GM12864 (cell line): ENCODE measurements at places on chromosomes 12 and 14.

GRCh38 chr14:92888896-92889295, 34.1 kb upstream of the CHGA start:
- DNase-seq: no peak

GRCh38 chr12:16504200-16504599, 101.8 kb downstream of the LMO3 start:
- no peak for DNase-seq

- DNase-seq: no peak
These were observed 359.0 kb downstream of the BTG1 start for GRCh38 chr12:91786499-91787272.

DNA sequence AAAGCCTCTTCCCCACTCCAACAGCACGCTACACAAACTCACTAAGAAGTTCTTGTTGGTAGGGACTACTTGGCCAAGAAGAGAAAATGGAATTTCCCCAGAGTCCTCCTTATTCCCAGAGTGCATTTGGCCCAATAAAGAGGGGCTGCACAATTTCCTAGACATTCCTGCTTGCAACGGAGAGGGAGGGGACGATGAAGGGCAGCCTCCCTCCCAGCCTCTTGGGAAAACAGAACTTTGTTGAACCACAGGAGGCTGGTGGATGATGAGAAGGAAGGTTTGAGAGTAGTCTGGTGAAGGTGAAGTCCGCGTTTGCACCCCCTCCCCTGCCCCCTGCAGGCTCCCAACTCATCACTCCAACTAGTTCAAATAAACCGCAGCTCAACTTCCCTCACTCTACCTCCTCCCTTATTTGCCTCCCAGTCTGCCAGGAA, 19.1 kb upstream of the TBX3 start:
- DNase-seq: no peak

DNA sequence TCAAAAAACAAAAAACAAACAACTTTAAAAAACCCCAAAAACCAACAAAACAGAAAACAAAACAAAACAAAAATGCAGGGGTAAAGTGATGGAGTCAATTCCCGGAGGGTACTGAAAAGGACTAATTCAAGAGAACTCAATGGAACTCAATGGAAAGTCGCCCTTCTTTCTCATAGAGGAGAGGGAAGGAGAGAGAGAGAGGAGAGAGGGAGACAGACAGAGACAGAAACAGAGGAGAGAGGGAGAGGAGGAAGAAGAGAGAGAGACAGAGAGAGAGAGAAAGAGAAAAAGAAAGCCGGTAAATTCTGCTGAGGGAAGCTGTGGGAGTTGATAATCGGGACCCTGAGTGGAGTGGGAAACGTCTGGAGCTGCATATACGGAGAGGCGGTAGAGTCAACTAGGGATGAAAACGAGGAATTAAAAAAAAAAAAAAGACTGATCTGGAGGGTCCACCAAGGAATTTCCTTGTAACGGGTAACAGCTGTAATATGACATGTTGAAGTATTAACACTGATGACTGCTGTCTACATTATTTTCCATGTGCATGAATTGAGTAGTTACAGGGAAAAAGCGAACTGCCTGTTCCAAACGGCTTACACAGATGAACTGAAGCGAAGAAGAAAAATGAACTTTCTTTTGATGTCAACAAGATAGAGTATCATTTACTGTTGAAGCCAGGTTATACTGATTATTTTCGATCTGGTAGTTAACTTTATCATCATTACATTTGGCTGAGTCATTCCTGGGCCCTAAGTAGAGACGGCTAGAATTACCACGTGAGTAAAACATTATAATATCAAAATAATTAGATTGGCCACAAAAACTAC, 934 bp upstream of the ZC2HC1C start:
- no peak for DNase-seq

- DNase-seq: no peak
These were observed 71.1 kb upstream of the CCND2 start for GRCh38 chr12:4202487-4202886.

- DNase-seq: no peak
These were observed 145.6 kb upstream of the NCOR2 start for GRCh38 chr12:124713041-124713435.

GRCh38 chr12:117533687-117534086, 172.3 kb upstream of the NOS1 start:
- no peak for DNase-seq

DNA sequence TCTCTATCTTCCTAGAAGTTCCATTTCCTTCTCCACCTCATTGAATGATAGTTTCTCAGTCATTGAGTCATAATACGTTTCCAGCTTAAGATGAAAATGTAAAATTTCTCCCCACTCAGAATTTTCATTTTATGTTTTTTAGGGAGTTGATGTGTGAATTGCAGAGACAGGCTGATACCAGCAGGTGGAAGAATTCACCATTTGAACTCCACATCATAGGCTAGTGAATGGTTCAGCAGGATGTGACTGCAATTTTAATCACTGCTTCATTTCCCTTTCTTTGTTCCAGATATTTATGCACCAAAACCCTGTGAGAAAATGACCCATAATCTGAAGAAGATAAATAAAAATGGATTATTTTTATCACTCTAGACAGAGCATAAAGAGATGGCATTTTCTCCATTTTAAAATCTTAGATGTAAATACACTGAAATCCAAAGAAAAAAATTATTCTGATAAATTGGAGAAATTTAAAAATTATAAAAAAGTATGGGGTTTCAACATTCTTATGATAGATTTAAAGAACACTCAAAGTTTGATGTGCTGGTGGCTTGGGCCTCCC, 10.6 kb upstream of the PYGL start:
- DNase-seq: no peak

DNA sequence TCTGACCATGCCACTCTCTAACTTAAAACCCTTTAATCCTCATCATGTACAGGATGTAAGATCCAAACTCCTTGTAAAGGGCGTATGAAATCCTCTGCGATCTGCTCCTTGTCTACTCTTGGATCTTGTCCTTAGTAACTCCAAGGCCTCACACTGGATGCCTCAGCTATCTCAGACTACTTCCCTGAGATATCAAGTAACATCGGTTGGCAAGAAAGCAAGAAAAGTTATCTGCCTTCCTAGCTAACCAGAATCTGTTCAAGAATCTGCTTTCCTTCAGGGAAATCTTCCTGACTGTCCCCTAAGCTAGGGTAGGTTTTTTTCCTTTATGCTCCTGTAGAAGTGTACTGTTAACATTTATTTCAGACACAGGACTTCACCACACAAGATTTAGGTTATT, 82.6 kb downstream of the TAOK3 start:
- DNase-seq: no peak

DNA sequence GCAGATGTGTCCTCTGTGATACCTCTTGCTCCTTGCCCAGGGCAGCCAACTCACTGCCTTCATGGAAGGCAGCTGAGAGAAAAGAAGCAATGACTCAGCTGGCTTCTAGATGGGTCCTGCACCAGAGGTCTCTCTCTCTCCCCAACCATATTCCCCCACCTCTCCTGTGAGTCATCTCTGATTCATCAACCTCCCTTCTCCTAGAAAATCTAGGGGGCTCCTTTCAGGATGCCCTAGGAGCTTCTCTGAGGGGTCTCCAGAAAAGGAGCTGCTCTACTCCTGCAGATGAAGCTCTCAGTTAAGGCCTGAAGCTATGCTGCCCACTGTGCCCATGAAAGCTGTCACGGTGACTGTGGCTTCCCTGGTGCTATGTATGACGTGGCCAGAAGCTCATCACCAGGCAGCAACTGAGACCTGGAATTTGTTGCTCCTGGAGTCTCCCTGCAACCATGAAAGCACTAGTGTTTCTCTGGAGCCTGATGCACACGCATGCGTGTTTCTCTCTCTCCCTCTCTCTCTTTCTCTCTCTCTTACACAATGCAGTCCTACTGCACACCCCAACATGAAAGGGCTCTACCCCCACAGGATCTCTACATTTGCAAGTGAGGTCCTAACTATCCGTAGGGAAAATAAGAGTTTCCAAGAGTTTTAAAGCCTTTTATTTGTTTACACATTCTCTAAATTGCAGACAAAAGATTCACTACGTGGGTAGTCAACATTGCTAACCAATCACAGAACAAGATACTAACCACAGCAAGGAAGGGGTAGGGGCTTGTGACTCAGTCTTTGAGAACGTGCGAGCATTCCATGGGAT, 285.3 kb downstream of the DPF3 start:
- DNase-seq: no peak

DNA sequence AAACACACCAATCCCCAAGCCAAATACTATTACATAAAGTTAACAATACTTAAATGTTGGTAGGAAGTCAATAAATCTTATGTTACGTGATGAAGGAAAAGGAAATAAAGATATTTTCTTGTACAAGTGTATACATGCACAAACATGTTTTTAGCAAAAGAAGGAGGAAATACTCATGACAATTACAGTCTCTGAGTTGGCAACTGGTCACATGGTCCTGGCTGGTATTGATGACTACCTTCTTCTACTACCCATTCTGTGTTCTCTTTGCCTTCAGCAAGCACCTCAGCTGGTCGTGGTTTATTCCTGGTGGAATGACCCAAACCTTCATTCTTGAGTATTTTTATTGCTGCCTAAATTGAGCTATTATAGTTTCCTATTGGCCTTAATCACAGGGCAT, 84.8 kb downstream of the PLBD1 start:
- no peak for DNase-seq

- DNase-seq: no peak
These were observed 375.5 kb downstream of the BCL11B start for GRCh38 chr14:98896449-98896848.

- no peak for DNase-seq
These were observed 13.6 kb downstream of the TULP3 start for GRCh38 chr12:2904260-2904659.

DNA sequence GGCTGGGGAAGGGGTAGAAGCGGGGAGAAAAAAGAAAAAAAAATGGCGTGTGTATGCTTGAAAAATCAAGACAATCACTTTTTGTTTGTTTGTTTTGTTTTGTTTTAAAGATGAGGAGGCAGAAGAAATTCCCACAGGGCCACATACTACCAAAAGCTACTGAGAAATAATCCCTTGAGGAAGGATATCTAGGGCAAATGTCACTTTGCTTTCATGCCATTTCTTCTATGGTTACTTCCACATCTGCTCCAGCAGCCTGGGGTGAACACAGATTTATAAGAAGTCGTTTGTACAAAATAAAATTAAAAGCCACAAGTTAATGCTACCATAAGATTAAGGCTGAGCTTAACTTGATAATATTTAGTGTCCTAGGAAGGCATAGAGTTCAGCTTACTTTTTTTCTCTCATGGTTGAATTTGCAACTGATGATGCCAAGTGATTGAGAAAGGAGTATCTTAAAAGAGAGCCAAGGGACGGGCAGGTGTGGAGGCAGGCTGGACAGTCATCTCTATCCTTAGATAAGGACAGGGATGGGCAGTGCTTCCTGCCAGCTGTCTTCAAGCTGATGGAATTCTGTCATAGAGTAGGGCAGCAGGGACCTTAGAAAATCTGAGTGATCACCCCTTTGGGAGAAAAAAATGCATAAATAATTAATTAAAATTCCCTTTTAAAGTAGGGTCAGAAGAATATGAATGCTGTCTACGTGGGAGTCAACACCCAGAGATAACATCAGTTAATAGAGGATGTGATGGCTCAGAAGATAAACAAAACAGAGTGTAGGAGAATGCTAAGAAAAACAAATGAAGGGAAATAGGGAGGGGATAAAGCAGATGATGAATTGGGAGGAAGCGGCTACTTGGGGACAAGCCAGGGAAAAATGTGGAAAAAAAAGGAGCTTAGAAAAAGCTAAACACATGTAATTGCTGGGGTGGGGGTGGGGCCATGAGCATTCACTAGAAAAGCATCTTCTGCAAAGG, 57.1 kb downstream of the DYRK2 start:
- no peak for DNase-seq

- no peak for DNase-seq
These were observed 47.3 kb downstream of the SFSWAP start for GRCh38 chr12:131758016-131758739.

DNA sequence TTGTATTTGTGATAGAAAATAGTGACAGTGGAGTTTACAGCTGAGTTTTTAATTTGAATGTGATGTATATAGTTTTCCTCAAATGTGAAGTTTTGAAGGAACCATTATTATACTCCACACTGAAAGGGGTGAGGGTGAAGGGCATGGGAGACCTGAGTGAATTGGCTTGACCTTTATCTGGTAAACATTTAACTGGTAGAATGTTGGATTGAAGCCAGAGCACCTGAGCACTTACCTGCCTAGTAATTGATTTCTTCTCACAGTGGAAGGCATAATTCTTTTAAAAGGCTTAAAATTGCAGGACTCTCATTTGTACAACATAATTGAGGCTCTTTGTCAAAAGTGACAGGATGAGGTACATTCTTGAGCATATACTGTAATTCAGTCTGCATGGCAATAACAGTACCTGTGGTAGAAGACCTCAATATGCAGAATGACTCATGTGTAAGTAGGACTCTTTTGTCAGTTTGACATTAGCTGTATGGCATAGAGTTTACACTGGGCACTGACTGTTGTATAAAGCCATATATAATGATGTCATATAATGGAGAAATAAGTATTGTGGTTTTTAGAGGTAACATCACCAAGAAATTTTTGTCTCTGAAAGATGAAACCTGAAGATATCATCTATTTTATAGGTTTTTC, 309.6 kb downstream of the TMTC2 start:
- DNase-seq: no peak
